ENCODE measurements at places on chromosomes 5 and 9. TPM values are rescaled to one million over a fixed set of nuclear protein-coding genes. Genes with fewer than 3 reads are reported as not detected.

- H3K27ac ChIP-seq: no peak overlapping the region
- no peak overlapping the region for H3K4me3 ChIP-seq
- no peaks in the 10 kb centered on the region for H3K36me3 ChIP-seq
- H3K4me1 ChIP-seq: no peaks in the 10 kb centered on the region
Measured at GRCh38 chr5:14908172-14908571, 36.6 kb upstream of the ANKH start.

GRCh38 chr5:137856916-137857862 lies 10.5 kb upstream of the MYOT start:
- peak overlapping the region; percentile 11 for H3K27ac ChIP-seq
- DNase-seq: no peak
- no peak overlapping the region for H3K4me3 ChIP-seq

- peak overlapping the region; percentile 87 for H3K4me3 ChIP-seq
- H3K27ac ChIP-seq: no peak overlapping the region
- no peaks in the 10 kb centered on the region for H3K4me1 ChIP-seq
- DNase-seq: no peak
- no peaks in the 10 kb centered on the region for H3K36me3 ChIP-seq
- H3K27me3 ChIP-seq: no peaks in the 10 kb centered on the region
Measured at GRCh38 chr9:128341435-128341849, 1.1 kb downstream of the SLC27A4 start.

GRCh38 chr5:148809781-148810524 lies 16.5 kb upstream of the ADRB2 start:
- H3K36me3 ChIP-seq: no peaks in the 10 kb centered on the region
- no peak for DNase-seq
- H3K27ac ChIP-seq: peak overlapping the region; percentile 63
- peaks cover 51% of the 10 kb centered on the region for H3K4me1 ChIP-seq

DNA sequence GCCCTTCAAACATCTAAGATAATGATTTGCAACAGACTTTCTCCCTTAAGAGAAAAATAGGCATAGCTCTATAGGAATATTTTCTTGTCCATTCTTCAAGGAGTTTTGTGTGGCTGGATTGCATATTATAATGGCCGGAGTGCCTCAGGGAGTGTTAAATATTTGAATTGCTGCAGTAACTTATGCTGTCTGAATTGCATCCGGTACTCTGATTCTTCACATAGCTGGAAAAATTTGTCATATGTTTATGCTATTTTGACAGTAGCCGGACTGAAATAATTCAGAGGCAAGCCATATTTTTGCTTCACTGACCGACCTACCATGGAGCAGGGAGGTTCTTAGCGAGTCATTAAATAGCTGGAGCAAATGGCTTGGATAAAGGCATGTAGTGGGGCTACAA lies 621.0 kb downstream of the ACTL7B start:
- no peaks in the 10 kb centered on the region for H3K27me3 ChIP-seq
- H3K36me3 ChIP-seq: no peaks in the 10 kb centered on the region
- no peaks in the 10 kb centered on the region for H3K4me1 ChIP-seq
- H3K27ac ChIP-seq: no peak overlapping the region
- DNase-seq: no peak
- H3K4me3 ChIP-seq: no peak overlapping the region

DNA sequence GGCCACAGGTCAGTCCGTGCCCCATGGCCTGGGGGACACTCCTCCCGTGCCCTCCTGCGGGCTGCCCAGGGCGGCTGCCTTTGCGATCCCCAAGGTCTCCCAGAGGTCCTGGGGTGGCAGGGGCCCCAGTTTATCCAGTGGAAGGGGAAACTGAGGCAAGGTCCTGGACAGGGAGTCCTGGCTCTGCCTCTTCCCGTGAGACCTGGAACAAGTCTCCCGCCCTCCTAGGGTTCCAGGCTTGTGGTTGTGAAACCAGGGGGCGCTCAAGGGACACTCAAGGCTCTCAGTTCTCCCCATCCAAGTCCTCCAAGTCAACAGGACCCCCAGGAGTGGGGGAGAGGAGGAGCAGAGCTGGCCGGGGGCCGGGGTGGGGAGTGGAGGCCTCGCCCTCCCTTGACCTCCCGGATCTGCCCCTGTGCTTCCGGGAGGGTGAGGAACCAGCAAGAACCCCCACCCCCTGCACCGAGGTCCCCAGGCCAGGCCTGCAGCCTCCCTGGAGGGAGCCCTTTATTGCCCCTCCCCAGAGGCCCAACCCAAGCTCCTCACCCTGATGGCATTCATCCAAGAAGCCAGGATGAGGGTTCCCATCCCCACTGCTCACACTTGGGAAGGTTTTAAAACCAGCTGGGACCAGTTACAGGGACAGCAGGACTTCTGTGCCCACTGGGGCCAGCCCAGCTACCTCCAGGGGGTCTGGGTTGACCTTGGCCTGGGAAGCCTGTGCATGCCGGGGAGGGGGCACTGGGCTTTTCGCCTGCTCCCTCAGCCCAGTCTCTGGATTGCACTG lies 24.7 kb upstream of the TMEM250 start:
- H3K36me3 ChIP-seq: no peaks in the 10 kb centered on the region
- H3K27me3 ChIP-seq: peaks cover 2% of the 10 kb centered on the region
- no peak overlapping the region for H3K27ac ChIP-seq
- H3K4me1 ChIP-seq: no peaks in the 10 kb centered on the region
- DNase-seq: no peak

- no peak overlapping the region for H3K4me3 ChIP-seq
- H3K27ac ChIP-seq: no peak overlapping the region
- no peaks in the 10 kb centered on the region for H3K4me1 ChIP-seq
Measured at GRCh38 chr5:1747803-1748085, 51.9 kb downstream of the MRPL36 start.

- H3K27me3 ChIP-seq: no peaks in the 10 kb centered on the region
- DNase-seq: no peak
- peaks cover 3% of the 10 kb centered on the region for H3K36me3 ChIP-seq
- H3K4me3 ChIP-seq: no peak overlapping the region
- no peaks in the 10 kb centered on the region for H3K4me1 ChIP-seq
Measured at GRCh38 chr9:129093602-129094386, 12.9 kb downstream of the DOLPP1 start.

GRCh38 chr5:137217599-137218200 lies 281.4 kb downstream of the SPOCK1 start:
- no peak for DNase-seq
- H3K4me3 ChIP-seq: no peak overlapping the region
- no peaks in the 10 kb centered on the region for H3K36me3 ChIP-seq
- H3K27me3 ChIP-seq: no peaks in the 10 kb centered on the region

DNA sequence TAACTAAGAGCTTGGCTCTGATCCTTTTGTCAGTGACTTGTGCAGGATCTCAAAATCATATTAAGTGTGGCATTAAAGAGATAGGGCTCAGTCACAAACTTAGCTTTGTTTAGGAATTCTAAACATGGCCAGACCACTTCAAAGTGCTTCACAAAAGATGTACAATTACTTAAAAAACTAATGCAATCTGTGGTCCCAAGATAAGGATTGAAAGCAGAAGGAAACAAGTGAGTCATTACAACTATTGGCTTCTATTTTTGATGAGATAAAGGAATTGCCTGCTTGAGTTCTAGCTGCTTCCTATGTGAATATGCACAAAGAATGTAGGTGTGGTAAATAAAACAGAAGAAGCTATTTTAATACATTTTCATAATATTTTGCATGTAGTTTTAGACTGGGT lies 44.9 kb upstream of the SLC12A2 start:
- H3K27me3 ChIP-seq: no peaks in the 10 kb centered on the region
- H3K27ac ChIP-seq: no peak overlapping the region
- no peak for DNase-seq
- no peaks in the 10 kb centered on the region for H3K4me1 ChIP-seq
- no peak overlapping the region for H3K4me3 ChIP-seq

DNA sequence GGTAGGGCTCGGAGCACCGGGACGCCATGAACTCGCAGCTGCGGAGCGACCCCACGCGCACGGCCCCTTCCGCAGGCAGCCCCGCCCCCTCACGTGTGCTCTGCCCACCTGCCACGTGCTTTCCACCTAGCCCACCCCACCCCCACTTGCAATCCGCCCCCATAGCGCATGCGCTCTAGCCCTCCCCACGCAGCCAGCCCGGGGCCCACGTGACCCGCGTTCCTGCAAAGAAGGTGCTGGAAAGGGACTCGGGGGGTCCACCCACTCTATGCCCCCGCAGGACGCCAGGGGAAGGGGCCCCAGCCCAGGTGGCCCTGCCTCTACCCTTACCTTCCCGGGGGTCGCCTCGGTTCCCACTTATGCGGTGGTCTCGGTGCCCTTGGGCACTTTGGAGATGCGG lies at the start of gene SOHLH1:
Gene SOHLH1 (minus strand): TSS at position 42 of the 400 bp plus-strand sequence. CDS start 14 bp downstream, at position 28.
- H3K4me3 ChIP-seq: no peak within 1 kb of the TSS
- no peaks in the 10 kb centered on the region for H3K36me3 ChIP-seq
- H3K4me1 ChIP-seq: no peaks in the 10 kb centered on the region
- no peaks in the 10 kb centered on the region for H3K27me3 ChIP-seq
- DNase-seq: no peak

DNA sequence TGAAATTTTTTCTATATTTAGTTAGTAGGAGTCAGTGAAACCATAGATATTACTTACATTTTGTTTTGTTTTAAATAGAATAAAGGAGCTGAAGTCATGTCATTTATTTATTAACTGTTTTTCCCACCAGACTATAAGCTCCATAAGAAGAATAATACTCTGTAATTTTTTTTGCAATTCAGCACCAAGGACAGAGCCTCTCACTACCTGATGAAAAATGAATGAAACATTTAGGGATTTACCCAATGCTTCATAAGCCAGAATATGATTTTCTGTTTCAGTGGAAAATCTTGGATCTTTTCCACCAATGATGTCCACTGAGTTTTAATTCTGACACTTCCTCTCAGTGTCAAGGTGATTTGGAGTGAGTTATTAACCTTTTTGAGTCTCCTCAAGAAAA lies 624.9 kb upstream of the GRAMD2B start:
- DNase-seq: no peak
- H3K4me1 ChIP-seq: no peaks in the 10 kb centered on the region
- no peak overlapping the region for H3K4me3 ChIP-seq
- no peaks in the 10 kb centered on the region for H3K27me3 ChIP-seq
- H3K27ac ChIP-seq: no peak overlapping the region

GRCh38 chr5:157681048-157681447 lies 9.7 kb downstream of the C5orf52 start:
- H3K4me3 ChIP-seq: no peak overlapping the region
- no peaks in the 10 kb centered on the region for H3K27me3 ChIP-seq
- no peaks in the 10 kb centered on the region for H3K36me3 ChIP-seq
- no peak for DNase-seq

DNA sequence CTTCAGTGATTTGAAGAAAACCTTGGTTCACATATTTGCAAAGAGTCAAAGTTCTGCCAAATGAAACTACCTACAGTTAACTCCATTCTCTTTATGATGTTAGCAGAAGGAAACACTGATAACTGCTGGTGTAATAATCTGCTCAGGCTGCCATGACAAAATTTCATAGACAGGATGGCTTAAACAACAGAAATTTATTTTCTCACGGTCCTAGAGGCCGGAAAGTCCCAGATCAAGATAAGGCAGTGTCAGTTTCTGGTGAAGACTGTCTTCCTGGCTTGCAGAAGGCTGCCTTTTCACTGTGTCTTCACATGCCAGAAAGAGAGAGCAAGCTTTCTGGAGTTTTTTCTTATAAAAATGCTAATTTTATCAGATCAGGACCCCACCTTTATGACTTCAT lies 102.4 kb upstream of the PARP8 start:
- peak; percentile 45 for DNase-seq
- no peaks in the 10 kb centered on the region for H3K27me3 ChIP-seq
- H3K4me1 ChIP-seq: no peaks in the 10 kb centered on the region
- no peaks in the 10 kb centered on the region for H3K36me3 ChIP-seq
- H3K27ac ChIP-seq: peak overlapping the region; percentile 51

- no peaks in the 10 kb centered on the region for H3K4me1 ChIP-seq
- H3K36me3 ChIP-seq: no peaks in the 10 kb centered on the region
- H3K27ac ChIP-seq: no peak overlapping the region
- no peak for DNase-seq
- H3K4me3 ChIP-seq: peak overlapping the region; percentile 27
- no peaks in the 10 kb centered on the region for H3K27me3 ChIP-seq
Measured at GRCh38 chr5:159310511-159310910, 19.8 kb downstream of the IL12B start.

DNA sequence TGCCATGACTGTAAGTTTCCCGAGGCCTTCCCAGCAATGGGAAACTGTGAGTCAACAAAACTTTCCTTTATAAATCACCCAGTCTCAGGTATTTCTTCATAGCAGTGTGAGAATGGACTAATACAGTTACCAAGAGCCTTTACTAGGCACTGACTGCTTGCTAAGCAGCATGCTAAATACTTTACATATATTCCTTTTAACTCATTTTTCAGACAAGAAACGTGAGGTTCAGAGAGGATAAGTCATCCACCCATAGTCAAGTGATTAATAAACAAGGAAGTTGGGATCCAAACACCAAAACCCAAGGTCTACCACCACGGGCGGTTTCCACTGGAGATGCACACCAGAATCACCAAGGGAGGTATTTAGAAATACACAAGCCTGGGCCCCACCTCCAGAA lies 50.8 kb downstream of the GABBR2 start:
- H3K27me3 ChIP-seq: no peaks in the 10 kb centered on the region
- DNase-seq: no peak
- no peak overlapping the region for H3K4me3 ChIP-seq
- no peaks in the 10 kb centered on the region for H3K36me3 ChIP-seq

GABRA6 gene
- not detected for total RNA-seq

NTRK2 gene
- 0.59 TPM for total RNA-seq

ANKRD18B gene
- total RNA-seq: not detected

DNAJC18 gene
- total RNA-seq: 19.7 TPM

FOXD1 gene
- total RNA-seq: not detected

Data from GM12878 (cell line).